ENCODE measurements at places on chromosomes 11 and 22.

DNA sequence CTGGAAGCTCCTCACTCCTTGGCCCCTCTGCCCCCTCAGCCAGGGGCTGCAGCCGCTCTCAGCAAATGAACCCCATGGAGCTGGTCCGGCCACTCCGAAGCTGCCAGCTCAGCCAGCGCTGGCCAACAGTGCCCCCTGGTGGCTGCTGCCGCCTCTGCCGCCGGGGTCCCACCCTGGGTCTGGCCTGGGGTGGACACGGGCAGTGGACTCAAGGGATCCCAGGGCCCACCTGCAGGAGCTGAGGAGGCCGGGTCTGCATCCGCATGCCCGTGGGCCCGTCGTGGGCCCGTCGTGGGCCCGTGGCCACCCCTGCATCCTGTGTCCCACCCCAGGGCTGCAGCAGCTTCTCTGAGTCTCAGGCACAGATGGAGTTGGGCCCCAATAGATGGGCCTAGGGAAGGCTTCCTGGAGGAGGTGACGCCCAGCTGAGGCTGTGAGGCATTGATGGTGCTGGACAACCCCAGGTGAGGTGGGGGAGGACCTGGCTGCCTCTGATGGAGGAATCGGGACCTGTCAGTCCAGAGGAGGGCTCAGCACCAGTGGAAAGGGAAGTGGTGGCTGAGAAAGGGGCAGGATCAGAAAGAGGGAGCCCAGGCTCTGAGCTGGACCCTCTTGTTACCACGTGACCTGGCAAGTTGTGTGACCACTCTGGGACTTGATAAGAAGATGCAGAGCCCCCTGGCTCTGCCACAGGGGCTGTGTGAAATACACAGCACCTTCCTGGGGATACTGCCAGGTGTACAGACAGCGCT, 522.3 kb downstream of the BRD1 start:
- no peak overlapping the region for H3K27ac ChIP-seq
- H3K4me3 ChIP-seq: no peak overlapping the region
- peaks cover 8% of the 10 kb centered on the region for H3K27me3 ChIP-seq
- peak; percentile 25 for DNase-seq
- no peaks in the 10 kb centered on the region for H3K4me1 ChIP-seq

- peak overlapping the region; percentile 38 for H3K4me3 ChIP-seq
- no peak overlapping the region for H3K27ac ChIP-seq
- H3K4me1 ChIP-seq: peaks cover 10% of the 10 kb centered on the region
- DNase-seq: no peak
- H3K36me3 ChIP-seq: no peaks in the 10 kb centered on the region
These were observed 869 bp downstream of the FAM83F start for GRCh38 chr22:39995393-39996252.

DNA sequence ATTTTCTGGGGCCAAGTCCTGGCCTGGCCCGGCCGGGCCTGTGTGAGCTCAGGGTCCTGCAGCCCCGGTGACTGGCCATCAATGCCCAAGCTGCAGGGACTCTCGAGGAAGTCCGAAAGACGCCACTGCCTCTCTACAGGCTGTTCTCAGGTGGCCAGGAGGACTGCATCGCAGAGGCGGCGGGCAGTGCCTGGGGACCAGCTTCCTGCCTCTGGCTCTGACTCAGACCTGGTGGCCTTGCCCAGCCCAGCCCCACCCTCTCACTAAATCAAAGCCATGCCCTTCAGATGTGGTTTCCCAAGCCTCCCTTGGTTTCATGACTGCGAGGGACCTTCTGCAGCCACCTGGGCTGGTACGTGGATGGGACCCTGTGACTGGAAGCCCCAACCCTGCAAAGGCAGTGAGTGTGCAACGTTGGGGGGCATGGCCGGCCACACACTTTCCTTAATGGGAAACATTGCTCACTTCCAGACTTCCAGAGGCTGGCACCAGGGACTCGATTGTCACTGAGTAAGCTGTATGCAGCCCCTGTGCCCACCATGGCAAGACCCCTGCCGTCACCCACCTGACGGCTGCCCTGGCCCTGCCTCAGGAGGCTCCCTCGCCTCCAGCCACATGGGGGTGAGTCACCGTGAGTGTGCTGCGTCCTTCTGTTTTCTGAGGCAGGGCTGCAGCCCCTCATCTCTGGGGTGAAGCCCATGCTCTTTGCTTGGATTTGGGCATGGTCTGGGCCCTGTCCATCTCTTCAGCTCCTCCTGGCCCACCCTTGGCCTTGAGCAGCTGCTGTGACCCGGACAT, 6.0 kb upstream of the FGF3 start:
- peaks cover 2% of the 10 kb centered on the region for H3K27me3 ChIP-seq
- H3K27ac ChIP-seq: no peak overlapping the region
- no peaks in the 10 kb centered on the region for H3K4me1 ChIP-seq
- no peak for DNase-seq
- no peak overlapping the region for H3K4me3 ChIP-seq

DNA sequence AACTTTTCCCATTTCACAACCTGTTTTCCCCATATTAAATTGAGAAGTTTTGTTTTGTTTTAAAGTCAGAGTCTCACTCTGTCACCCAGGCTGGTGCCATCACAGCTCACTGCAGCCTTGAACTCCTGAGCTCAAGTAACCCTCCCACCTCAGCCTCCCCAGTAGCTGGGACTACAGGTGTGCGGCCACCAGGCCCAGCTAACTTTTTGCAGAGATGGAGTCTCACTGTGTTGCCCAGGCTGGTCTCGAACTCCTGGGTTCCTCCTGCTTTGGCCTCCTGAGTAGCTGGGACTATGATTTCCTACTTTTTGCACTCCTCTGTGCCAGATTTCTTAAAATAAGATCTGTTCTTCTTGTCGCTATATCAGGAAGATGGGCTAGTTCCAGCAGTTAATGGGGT, 44.9 kb downstream of the GNB1L start:
- H3K36me3 ChIP-seq: no peaks in the 10 kb centered on the region
- no peaks in the 10 kb centered on the region for H3K27me3 ChIP-seq
- peaks cover 10% of the 10 kb centered on the region for H3K4me1 ChIP-seq
- H3K4me3 ChIP-seq: no peak overlapping the region
- DNase-seq: no peak

DNA sequence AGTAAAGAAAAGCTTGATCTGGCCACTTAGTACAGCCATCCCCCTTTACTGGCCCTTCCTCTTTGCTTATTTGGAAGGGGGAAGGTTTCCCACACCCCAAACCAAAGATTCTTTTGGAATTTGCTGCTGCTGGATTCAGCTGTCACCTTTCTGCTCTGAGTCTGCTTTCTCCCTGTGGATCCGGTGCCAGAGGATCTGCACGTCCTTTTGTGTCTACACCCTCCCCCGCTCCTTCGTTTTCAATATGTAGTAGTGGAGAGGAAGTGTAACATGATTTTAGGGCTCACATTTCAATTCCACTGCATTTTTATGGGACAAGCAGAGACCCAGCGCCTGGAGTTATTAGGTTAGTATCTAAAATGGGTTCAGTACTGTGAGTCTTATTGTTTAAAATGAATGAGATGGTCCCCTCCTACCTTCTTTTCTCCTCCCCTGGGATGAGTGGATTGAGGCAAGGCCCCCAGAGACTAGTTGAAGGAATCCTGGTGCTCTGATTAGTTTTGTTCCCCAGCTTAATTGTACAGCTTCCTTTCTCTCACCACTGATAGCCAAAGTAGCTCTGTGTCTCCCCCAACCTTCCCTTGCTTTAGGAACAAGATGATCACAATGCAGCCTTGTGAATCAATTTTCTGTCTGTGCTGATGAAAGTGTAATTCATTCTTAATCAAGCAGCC, 30.5 kb upstream of the CABP7 start:
- H3K4me3 ChIP-seq: no peak overlapping the region
- DNase-seq: no peak
- no peak overlapping the region for H3K27ac ChIP-seq
